ENCODE measurements at places on chromosomes 13 and 19.

DNA sequence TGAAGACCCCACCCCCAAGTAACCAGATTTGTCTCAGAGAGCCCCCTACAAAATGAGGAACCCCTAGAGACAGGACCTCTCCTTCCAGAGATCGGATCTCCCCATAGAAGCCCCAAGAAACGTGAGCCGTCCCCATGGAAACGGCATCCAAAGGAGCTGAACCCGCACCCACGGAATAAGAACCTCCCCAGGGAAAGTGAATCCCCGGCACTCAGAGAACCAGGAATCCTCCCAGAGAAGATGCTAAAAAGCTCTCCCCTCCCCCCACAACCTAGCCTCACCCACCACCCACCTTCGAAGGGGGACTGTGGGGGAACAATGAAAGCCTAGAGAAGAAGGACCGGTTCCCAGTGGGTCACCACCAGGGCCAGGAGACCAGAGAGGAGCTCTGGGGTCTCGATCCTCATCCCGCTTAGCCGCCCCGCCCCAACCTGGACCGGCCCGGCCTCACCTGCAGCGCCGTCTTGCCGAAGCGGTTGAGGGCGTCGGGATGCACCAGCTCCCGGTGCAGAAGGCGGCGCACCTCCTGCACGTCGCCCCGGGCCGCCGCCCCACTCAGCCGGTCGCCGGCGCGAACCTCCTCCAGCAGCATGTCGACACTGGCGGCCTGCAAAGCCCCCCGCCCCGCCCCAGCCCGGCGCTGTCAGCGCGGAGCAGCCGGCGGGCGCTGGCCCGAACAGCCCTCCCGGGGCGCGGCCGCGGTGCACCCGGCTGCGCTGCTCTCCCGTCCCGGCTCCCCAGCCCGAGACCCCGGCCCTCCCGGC, 535 bp downstream of the CDKN2D start:
- peak; percentile 57 for DNase-seq

DNA sequence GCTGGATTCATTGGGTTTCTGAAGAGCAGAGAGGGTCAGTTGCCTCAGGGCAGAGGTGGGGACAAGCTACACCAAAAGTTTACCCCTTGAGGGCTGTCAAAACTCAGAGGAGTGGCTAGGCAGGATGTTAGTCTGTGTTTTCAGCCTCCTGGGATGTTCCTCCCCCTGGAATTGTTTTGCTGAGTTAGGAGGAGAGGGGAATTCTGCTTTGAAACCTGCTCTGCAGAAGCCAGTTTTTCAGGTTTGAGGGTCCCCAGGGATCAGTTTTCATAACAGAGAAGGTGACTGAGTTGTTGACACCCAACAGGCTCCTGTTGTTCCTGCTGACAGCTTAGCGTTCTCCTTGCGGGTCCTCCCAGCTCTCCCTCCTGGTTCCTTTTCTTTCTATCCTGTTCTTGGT, 121.9 kb upstream of the TMTC4 start:
- DNase-seq, result no peak

DNA sequence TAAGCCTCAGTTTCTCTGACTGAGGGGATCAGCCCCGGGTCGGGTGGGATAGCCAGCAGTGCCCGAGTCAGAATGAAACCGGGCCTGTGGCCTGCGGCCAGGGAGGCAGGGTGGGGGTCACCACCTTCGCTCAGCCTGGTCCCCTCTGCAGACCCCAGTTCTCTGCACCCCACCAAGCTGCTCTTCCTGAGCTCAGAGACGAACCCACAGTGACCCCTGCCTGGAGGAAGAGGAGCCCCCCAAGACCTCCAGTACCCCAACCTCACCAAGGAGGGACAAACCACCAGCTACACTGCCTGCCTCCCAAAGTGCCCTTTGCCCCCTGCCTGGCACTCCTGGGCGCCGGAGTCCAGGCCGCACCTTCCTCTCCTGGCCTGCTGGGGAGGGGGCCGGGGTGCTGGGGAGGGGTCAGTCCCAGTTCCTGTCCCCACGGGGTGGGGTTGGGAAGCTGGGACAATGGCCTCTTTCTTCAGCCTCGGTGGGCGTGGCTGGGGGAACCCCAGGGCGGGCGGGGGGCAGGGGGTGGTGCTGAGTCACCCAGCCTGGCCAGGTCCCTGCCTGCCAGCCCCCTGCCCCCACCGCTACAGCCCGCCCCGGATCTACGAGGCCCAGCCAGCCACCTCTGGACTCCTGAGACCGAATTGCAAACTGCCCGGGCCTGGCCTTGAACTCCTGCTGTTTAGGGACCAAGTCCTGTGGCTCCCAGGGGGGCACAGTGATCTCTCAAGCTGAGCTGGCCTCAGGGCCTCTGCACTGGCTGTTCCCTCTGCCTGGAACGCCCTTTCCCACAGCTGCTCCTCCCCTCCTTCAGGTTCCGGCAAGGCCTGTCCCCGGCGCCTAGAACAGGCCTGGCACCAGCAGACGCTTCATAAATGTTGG, 14.3 kb downstream of the ZBTB7A start:
- DNase-seq, result no peak

GRCh38 chr19:10289836-10290356, at the start of gene ICAM5:
ICAM5 (plus strand) TSS chr19:10289952; CDS start chr19:10290044, 92 bp downstream.
- no peak for DNase-seq

GRCh38 chr19:29664753-29665214, 477 bp upstream of the PLEKHF1 start:
- DNase-seq, result no peak
